Stimulated activated CD8-positive, alpha-beta memory T cell treated with anti-CD3 and anti-CD28 coated beads, Interleukin-12 subunit alpha, Interleukin-12 subunit beta, amount 100 ng/mL, for 1 hour (primary cell): ENCODE measurements at places on chromosomes 4 and X.

DNA sequence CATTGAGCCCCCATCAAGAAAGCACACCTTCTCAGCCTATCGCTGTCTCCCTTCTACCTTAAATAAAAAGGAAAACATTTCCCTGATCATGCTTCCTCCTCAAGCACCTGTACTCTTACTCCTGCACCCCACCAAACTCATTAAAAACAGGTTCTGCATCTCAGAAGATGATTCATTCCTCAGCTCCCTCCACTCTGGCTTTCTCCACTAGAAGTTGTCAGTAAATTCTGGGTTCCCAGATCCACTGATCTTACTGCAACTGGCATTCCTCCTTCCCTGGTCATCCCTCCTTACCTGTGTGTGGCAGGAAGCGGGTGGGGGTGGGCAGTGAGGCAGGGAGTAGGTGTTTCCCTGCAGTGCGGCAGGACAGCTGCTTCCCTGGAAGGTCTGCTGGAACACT lies 108.8 kb downstream of the GPR143 start:
- no peak for DNase-seq

DNA sequence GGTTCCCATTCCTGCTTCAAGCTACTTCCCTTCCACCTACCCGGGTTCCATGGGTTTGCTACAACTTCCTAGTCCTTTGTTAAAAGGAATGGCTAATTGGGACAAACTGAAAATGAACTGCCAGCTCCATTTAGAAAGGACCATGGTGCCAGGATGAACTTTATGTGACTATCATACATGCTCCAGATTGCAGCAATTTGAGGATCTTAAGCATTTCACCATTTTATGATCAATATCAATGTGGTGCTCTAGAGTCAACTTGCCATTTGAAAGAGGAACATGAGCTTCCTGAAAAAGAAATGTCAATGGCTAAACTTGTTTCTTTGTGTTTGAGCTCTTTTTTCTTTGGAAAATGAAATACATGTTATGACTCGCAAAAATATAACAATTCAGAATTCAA lies 92.7 kb upstream of the IL15 start:
- DNase-seq = no peak

GRCh38 chr4:36006226-36006625 lies 238.1 kb downstream of the ARAP2 start:
- no peak for DNase-seq

DNA sequence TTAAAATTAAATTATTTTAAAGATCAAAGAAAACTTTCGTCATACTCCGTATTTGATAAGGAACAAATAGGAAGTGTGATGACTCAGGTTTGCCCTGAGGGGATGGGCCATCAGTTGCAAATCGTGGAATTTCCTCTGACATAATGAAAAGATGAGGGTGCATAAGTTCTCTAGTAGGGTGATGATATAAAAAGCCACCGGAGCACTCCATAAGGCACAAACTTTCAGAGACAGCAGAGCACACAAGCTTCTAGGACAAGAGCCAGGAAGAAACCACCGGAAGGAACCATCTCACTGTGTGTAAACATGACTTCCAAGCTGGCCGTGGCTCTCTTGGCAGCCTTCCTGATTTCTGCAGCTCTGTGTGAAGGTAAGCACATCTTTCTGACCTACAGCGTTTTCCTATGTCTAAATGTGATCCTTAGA lies at the start of gene CXCL8:
Gene CXCL8 (plus strand): TSS at position 217 of the 426 bp plus-strand sequence. CDS start 90 bp downstream, at position 307.
- no peak for DNase-seq

DNA sequence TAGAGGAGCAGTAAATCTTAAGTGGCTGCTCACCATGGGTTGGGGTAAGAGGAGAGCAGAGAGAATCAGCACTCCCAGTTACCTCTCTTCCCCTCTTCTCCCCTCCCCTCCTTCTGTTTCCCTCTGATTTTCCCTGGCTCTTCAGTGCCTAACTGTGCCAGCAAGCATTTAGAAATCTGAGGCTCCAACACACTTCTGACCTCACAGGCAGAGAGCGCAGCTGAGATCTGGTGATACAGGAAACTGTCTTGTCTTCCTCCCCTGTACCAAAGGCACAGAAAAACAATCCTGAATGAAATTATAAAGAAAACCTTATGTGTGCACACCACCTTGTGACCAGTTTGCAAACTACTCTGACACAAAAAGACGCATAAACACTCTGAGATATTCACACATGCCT lies 82.4 kb upstream of the SMIM10 start:
- DNase-seq = no peak

- DNase-seq = no peak
These were observed 103.1 kb upstream of the FAM47B start for GRCh38 chrX:34839451-34839850.

GRCh38 chrX:17741123-17741511 lies 3.8 kb downstream of the SCML1 start:
- DNase-seq = no peak

GRCh38 chr4:122045533-122045932 lies 93.7 kb upstream of the TRPC3 start:
- DNase-seq = no peak

DNA sequence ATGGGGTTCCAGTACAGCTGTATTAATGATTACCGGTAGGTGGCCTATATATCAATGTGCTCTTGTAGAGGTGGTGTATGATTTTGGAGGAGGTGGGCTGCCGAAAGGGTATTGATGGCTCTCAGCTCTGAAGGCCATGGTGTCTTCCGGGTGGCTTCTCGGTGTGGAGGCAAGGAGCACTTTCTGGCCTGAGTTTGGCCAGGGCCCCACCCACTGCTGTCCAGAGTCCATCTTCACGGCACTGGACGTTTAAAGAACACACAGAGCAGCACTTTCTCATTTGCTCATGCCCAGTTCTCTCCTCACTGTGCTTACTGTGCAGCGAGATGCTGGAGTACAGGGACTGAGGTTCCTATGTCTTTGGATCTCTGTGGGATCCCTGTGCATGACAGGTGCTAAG lies 16.1 kb downstream of the BST1 start:
- DNase-seq = no peak

DNA sequence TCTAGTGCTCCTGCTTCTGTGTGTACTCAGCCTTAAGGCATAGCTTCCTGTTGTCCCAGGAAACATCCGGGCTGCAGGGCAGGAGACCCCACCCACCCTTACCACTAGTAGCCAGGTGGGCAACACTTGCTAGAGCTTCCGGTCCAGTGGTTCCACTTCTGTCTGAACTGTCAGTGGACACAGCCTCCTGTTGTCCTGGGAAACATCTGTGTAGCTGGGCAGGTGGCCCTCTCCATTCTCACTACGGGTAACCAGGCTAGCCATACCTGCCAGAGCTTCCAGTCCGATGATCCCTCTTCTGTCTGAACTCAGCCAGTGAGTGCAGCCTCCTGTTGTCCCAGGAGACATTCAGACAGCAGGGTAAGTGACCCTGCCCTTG lies 372.2 kb downstream of the INPP4B start:
- DNase-seq = no peak

DNA sequence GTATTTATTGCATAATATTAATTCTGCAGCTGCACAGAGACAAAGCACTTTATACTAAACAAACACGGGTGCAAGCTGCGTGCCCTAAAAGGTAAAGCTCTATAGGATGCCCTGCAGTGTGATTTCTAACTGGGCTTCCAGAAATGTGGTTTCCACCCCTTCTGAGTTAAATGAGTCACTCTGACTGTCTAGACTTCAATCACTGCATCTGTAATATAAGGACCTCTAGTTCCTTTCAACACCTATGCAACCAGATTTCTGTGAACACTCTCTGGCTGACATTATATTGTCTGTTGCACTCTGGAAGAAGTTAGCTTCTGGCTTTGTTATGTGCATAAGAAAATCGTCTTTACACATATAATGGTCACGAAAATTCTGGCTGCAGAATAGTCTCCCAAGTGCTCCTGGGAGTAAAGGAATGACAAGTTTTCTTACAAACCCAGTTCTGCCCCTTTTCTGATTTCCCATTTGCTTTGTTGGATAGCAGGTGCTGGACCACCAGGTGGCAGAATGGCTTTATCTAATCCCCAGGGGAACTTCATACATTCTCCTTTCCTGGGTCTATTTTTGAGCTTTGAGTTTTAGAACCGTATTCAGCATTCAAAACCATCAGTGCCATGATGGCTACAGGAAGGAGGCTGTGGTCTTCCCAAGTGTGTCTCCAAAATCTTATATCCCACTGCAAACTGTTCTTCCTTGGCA lies 842.2 kb downstream of the STIM2 start:
- no peak for DNase-seq

DNA sequence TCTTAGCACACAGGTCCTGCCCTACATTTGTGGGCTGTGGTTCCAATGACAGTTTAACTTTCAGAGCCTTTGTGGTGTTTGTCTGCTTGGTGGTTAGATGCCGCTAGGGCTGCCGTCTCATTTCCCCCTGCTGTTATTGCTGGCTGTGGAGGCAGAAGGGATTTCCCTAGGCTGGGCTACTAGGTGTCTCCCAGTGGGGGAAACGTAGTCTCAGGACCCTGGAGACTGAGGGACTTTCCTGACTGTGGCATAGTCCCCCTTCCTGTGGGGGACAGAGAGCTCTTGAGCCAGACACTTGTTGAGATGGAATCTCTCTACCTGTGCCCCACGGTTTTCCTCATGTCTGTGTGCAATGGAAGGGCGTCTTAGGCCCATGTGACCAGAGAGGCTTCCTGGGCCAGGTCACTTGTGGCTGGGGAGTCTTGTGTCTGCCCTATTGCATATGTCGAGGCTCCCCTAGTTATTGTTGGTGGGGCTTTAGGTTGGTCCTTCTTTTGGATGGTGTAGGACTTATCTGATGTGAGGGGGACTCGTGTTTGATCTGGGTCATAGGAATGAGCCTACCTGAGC lies 68.2 kb downstream of the ARHGAP10 start:
- DNase-seq = peak; percentile 42

GRCh38 chr4:79413032-79413885 lies 5.2 kb upstream of the GK2 start:
- DNase-seq = no peak

DNA sequence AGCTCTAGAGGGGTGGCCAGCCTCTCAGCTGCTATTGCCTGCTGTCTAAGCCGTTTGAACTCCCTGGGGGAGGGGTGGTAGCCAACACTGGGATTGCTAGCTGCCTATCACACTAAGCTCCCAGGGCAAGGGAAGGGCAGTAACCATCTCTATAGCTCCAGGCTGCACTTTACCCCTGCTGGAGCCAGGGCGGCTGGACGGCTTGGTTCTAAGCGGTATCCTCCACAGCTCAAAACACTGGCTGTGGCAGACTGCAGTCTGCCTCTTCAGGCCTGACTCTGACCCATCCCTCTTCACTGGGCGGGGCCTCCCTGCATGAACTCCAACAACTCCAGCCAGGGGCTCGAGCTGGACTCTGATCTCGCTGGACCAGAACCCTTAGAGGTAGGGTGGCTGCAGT lies 55.3 kb upstream of the GNRHR start:
- no peak for DNase-seq

- no peak for DNase-seq
These were observed 149.7 kb downstream of the RRAGB start for GRCh38 chrX:55867181-55867651.

GRCh38 chrX:120560405-120560841 lies 339 bp downstream of the CUL4B start:
- DNase-seq = peak; percentile 11

DNA sequence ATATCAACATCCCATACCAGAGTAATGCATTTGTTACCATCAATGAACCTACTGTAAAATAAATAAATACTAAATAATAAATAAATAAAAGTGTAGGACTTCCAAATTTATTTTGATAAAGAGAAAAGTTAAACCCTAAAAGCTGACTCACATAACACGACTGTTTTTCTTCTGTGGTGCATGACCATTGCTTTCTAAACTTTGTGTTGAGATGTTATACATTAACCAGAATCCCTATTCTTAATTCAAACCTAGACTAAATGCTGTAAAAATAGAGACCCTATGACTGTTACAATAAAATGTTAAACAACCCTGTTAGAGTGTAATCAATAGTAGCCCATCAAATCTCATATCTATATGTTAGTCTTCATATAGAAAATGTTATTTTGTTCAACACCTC lies 20.9 kb upstream of the PRMT9 start:
- DNase-seq = no peak

GRCh38 chr4:19130866-19131265 lies 1109.3 kb upstream of the LCORL start:
- no peak for DNase-seq

DNA sequence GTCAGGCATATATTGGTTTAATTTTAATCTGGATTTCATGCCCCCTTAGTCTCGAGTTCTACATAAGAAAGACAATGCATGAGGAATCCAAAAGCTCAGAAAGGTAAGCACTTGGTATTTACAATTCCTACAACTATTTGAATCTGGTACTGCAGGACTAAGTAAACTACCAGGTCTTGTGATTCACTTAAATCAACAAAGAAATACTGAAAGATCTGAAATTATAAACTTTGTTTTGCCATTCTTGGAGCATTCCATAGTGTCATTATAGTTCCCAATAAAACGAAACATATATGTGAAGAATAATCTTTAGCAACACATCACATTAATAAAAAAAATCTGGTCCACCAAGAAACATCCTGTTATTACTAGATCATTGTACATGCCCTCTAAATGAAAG lies 482.3 kb downstream of the ANKRD50 start:
- DNase-seq = no peak

- no peak for DNase-seq
These were observed 231.3 kb upstream of the PITX2 start for GRCh38 chr4:110854021-110854678.

GRCh38 chrX:19137067-19137466 lies 14.8 kb upstream of the ADGRG2 start:
- no peak for DNase-seq

DNA sequence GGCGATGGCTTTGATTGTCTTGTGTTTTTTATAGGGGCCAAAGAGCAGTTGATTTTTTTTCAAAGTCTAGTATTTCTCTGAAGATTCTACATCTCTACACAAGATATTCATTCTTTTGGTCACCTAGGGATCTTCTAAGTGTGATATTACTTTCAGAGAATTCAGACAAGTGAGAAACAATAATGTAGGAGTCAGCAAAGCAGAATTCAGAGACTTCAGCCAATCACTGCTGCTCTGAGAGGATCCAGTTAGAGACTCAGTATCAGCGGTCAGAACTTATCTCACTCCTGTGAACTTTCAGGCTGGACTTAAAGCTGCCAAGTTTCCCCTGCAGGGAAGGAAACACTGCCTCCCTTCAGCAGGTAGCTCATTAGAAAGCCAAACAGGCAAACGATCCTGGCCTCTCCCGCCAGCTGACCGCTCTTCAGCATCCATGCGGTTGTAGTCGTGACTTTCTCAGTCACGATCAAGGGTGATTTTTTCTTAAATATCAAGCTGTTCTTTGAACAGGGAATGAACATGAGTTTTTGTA lies 59.2 kb downstream of the NSUN7 start:
- no peak for DNase-seq

DNA sequence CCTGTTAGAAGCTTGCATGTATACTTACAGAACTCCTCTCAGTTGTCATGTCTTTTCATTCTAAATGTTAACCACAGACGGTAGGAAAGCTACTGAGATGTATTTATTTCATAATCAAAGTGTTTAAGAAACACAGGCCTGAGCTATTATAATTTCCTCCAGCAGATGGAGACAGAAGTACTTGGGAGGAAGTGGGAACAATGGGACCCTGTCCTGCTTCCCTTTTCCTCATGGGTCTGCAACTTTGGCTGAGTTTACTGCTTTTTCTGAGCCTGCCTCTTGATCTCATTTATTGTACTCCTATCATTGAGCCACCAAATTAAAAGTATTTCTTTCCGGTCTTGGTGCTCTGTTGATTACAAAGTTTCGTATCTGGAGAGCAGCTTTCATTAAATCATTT lies 67.7 kb upstream of the SPANXN2 start:
- no peak for DNase-seq

- DNase-seq = no peak
These were observed 88.5 kb downstream of the FAM193A start for GRCh38 chr4:2624782-2625530.

GRCh38 chrX:16479206-16479869 lies 170.6 kb upstream of the S100G start:
- no peak for DNase-seq
